ENCODE measurements at places on chromosomes 6 and 20. TPM values are rescaled to one million over a fixed set of nuclear protein-coding genes. Genes with fewer than 3 reads are reported as not detected.

GRCh38 chr6:31268836-31269235 lies 3.1 kb downstream of the HLA-C start:
- no peak for DNase-seq

Gene YWHAB
- total RNA-seq, result 166 TPM

DNA sequence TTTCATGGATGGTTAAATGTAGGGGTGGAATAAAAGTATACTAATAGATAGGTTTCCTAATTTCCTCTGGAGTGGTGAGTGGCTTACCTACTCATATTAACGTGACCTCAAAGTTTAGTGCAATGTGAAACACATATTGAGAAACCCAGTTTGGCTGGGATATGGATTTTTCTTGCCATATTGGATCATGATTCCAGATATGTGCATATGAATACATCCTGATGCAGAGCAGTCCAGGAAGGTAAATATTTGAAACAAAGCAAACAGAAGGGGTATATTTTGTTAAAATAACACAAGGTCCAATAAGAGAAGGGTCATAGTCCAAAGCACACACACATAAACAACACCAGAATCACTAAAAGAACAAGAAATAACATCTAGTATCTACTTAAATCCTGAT lies 608.1 kb downstream of the PKHD1 start:
- no peak for DNase-seq

GRCh38 chr6:82337688-82338257 lies 25.8 kb upstream of the TPBG start:
- DNase-seq, result no peak

- no peak for DNase-seq
These were observed 5.1 kb downstream of the KCNS1 start for GRCh38 chr20:45095805-45096238.

DNA sequence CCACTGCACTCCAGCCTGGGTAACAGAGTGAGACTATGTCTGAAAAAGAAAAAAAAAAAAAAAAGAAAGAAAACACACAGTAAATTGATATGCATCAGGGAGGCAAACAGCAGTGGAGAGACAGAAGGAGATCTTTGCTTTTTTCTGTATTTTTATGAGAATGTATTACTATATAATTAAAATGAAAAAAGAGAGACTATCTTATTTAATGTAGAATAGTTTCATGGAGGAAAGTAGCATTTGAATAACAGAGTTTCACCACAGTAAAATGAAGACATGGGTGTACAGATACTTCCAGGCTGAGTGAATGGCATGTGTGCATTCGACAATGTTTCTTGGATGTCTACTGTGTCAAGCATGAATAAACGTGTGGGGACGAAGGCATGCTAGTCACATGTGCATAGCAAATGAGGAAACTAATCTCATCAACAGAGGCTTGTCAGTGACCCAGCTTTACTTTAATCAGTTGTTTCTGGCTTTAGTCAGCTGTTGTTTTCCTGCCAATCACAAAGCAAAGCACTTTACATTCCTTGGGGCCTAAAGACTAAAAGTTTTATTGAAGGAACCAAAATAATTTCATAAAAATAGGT lies 55.5 kb upstream of the ARMH2 start:
- DNase-seq, result no peak

Gene LY6G5C
- total RNA-seq, result 3.3 TPM

DNA sequence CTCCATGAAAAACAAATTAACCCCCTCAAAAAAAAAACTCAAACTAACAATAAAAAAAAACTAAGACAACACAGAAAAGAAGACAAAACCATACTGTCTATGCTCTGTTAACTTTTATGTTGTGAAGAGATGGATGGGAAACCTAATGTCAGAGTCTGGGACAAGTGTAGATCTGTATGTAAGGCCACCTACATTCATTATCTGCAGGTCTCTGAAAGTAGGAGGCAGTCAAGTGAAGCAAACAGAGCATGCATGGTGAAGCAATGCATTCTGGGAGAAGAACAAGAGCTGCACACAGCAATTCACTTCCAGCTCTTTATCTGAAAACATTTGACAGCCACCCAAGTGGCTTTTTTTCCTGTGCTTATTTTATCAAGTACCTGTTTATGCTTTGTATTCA lies 452.0 kb downstream of the EPHA7 start:
- no peak for DNase-seq

- no peak for DNase-seq
These were observed 50.8 kb upstream of the FAM83D start for GRCh38 chr20:38875175-38875993.

- no peak for DNase-seq
These were observed 117.0 kb downstream of the MAP3K7 start for GRCh38 chr6:90469906-90470305.

GRCh38 chr6:26599134-26599533 lies 2.4 kb downstream of the ABT1 start:
- DNase-seq, result no peak

GRCh38 chr6:104050455-104050854 lies 809.3 kb downstream of the HACE1 start:
- DNase-seq, result no peak

DNA sequence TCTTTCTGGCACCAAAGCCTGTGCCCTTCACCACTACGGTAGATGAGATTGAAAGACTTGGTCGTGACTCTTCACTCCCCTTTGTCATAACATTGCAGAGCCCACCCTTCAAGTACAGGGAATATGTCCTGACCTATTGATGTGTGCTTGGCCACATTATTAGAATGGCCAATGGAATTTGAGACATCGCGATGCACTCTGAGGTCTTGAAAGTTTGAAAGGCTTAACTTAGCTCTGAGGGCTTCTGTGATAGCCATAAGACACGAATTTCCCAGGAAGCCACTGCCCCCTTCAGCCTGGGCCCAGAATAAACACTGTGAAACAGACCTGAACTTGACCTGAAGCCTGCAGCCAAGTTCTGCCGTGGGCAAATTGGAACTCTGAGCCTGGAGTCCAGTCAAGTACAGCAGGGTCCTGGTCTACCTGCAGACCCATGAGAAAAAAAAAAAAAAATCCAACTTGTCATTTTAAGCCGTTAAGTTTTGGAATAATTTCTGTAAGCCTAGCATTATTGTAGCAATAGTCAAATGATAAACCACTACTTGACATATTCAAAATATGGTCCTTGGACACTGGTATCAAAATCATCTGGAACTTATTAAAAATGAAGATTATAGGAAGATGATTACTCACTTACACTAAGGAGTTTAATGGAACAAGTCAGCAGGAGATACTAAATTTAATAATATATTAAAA lies 36.9 kb upstream of the TRAF3IP2 start:
- peak; percentile 73 for DNase-seq

DNA sequence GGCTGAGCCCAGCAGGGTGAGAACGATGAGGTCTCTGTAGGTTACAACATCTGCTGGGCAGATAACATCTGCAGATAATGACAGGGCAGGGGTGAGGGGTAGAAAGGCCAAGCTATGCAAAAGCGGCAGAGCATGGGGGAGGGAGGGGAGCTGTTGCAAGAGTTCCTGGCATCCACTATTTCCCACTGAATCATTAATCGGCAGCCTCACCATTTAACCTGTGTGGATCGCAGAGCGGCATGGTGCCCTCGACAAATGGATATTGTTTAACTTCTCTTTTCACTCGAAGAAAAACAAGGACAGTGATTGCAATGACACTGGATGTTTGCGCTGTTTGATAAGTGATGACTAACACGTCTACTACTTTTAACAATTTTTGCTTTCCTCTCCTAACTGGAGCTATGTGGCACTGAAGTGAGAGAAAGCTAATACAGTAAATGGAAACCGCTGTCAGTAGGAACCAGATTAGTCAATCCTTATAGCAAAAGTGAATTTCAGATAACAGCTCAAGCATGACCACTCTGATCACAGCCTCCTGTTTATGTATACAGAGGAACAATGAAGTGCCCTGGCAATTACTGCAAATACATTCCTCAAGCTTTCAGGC lies 381.5 kb downstream of the TFAP2A start:
- no peak for DNase-seq

DNA sequence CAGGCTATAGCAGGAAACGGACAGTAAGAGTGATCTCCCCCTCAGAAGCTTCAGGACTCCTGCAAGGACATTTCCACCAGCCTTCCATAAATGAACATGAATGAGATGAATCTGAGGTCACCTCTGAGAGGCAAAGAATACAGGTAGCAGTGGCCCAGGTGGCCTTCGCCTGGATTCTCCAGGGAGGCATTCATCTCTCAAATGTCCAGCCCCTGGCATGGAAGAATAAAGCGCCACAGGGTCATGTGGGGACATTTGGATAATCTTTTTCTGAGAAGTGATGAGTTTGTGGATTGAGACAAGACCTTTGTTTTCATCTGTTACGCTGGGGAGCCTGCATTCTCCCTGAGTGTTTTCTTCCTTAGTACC lies 2.9 kb downstream of the GMPR start:
- DNase-seq, result no peak

GRCh38 chr20:11869641-11870040 lies 48.1 kb upstream of the BTBD3 start:
- no peak for DNase-seq

GRCh38 chr6:120304223-120304622 lies 954.7 kb upstream of the MAN1A1 start:
- DNase-seq, result no peak

All from aorta (tissue), 5 donors.